ENCODE measurements at places on chromosomes 2 and 18.

DNA sequence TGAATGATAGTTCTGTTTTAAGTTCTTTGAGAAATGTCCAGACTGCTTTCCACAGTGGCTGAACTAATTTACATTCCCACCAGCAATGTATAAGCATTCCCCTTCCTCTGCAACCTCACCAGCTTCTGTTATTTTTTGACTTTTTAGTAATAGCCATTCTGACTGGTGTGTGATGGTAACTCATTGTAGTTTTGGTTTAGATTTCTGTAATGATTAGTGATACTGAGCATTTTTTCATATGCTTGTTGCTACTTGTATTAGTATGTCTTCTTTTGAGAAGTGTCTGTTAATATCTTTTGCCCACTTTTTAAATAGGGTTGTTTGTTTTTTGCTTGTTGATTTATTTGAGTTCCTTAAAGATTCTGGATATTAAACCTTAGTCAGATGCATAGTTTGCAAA is 223.7 kb downstream of the SLC4A10 start:
- DNase-seq, result no peak

DNA sequence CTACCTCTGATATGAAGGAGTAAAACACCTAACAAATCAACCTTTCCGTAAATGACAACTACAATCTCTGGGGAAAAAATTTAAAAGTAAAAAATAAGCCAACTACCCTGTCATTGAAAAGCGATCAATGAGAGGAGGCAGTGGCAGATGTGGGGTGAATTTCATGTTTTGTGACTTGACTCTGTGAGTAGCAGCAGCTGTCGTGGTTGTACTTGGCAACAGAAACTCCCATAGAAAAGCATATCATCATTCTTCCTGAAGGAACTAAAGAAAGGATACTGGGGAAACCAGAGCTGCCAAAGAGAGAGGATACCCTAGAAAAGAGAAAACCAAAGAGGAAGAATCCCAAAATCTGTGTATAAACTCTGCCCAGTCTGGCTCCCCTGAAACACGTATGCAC is 236.4 kb downstream of the TNS1 start:
- DNase-seq, result no peak

DNA sequence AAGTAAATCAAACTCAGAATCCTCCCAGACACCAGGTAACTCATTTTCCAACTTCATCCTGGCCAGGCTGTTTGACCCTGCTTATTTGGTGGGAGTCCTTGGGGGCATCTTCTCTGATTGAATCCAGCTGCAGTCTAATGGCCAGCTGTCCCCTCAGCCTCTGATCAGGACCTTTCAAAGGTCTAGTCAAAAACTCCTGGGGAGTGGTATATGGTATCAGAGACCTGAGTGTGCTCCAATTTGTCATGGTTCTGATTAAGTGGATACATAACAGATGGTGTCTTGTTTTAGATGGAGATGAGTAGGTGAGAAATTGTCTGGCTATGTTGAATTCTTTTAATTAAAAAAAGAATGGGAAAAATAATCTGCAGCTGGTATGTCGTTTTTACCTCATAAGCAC is 842.6 kb upstream of the ACVR2A start:
- DNase-seq, result no peak

DNA sequence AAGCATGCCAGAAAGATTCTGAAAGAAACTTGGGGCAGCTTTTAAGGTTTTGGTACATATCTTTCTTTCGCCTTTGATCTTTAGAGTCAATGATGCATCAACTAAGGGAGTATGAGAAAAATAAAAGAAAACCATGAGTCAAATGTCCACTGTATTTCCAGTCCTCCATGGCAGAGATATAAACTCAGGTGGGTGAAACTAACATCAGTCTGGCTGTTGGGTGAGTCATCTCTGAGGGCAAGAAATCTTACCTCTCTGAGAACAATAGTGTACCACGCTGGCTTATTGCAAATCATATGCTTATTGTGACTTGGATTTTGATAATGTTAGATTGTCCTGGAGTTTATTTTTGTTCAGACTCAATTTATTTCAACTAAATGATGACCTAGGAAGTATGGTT is 521.0 kb downstream of the PLCL1 start:
- peak; percentile 14 for DNase-seq

GRCh38 chr18:23816740-23817139 is 127.5 kb downstream of the LAMA3 start:
- DNase-seq, result no peak

DNA sequence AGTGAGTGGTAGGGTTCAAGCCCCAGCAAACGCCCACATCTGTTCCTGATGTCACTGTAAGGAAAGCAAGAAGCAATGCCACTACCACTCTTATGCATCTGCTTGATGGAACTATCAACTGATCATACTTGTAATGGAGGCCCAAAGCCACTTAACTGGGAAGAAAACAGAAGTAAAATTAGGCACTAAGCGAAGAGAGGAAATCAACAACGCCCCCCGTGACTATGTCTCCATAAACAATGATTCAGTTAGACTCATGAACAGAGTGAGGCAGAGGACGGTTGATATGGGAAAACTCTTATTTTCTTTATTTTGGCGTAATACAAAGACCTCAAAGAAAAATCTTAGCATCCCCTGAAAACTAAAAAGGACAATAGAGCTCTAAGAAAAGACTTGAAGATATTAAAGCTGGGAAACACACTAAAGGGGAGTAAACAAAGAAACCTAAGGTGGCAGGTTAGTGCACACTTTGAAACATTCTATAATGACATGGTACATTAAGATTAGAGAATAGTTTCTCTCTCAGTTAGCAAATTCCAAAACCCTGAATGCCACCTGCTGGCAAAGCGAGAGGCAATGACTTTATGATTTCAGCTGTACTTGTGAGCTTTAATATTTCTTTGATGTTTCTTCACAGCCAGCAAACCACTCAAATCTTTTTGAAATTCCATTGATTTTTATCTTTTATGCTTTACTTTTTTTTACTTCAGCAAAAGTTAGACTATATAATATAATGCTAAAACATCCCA is 86.5 kb downstream of the LRP2 start:
- no peak for DNase-seq

DNA sequence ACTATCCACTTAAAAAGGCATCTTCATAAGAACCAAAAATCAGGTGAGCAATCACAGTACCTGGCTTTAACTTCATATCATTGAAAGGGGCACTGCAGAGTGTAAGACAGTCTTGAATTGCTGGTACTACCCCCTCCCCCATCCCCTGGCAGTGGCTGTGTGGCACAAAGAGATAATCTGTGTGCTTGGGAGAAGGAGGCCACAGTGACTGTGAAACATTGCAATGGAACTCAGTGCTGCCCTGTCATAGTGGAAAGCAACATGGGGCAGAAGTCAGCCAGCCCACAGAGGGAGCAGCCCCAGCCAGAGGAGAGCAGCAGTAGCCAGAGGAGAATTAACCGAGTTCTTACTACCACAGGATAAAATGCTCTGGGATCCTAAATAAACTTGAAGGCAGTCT is 45.3 kb upstream of the UGP2 start:
- DNase-seq, result no peak

- no peak for DNase-seq
Measured at GRCh38 chr2:64359171-64359891, 94.6 kb upstream of the LGALSL start.

- no peak for DNase-seq
Measured at GRCh38 chr2:201201371-201201770, 18.4 kb downstream of the CASP10 start.

- no peak for DNase-seq
Measured at GRCh38 chr2:46335391-46336282, 38.4 kb downstream of the EPAS1 start.

DNA sequence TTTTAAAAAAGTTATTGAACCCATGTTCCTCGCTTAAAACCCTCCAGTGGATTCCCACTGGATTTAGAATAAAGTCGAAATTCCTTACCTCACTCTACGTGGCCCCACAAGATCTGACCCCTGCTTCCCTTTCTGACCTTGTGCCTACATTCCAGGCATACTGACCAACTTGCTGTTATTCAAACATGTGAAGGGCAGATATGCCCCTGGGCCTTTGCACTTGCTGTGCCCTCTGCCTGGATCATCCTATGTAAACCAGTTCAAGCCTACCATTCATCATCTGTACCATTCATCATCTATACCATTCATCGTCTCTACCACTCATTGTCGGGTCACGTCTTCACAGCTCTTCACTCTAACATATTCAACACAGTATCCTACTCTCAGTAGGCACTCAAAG is 41.3 kb upstream of the LPIN2 start:
- no peak for DNase-seq

- DNase-seq, result peak; percentile 59
Measured at GRCh38 chr2:223549215-223549614, 52.9 kb downstream of the SCG2 start.

GRCh38 chr2:140491876-140492275 is 1638.9 kb downstream of the LRP1B start:
- DNase-seq, result no peak

DNA sequence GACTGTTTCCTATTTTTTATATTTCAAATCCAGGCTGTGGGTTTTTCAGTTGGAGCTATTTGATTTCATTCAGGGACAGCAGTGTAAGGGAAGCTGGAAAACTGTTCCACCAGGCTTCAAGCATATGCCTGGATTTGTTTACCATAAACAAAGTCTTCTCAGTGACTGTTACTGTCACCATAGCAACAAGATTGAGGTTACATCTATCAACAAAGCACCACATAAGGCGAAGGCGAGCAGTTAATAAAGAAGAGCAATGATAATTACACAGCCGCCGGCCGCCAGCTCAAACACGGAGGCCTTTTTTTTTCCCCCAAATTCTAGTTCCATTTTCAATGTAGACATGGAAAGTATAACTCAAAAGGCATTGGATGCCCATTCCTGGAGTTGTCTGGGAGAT is 553.7 kb upstream of the SYT4 start:
- DNase-seq, result no peak

DNA sequence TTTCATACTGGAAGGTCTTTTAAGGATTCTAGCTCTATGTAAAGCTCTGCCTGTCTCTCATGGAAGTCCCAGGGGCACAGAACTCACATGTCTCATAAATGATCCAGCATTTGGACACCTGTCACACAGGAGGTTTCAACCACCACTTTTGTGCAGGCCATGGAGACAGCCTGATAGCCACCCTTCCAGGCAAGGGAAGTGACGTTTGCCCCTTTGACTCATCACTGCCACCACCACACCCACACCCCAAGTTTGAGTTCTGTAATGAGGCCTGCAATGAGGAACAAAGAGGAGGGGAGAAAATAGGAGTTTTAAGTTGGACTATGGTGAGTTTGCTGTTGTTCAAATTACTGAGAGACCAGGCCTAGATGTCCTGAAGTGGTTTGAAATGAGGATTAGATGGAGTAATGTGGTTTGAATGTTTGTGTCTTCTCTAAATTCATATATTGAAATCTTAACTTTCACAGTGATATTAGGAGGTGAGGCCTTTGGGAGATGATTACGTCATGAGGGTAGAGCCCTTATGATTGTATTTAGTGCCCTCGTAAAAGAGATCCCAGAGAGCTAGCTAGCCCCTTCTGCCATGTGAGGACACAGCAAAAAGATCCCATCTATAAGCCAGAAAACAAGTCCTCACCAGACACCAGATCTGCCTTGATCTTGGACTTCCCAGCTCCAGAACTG is 175.3 kb upstream of the EPHA4 start:
- DNase-seq, result no peak

DNA sequence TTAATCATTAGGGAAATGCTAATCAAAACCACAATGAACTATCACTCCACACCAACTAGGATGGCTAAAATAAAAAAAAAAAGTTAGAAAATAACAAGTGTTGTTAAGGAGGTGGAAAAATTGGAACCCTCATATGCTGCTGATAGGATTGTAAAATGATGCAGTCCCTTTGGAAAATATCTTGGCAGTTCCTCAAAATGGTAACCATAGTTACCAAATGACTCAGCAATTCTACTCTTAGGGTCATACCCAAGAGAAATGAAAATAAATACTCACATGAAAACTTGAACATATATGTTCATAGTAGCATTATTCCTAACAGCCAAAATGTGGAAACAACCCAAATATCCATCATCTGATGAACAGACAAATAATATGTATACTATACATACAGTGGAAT is 15.7 kb upstream of the ACVR2A start:
- DNase-seq, result no peak

DNA sequence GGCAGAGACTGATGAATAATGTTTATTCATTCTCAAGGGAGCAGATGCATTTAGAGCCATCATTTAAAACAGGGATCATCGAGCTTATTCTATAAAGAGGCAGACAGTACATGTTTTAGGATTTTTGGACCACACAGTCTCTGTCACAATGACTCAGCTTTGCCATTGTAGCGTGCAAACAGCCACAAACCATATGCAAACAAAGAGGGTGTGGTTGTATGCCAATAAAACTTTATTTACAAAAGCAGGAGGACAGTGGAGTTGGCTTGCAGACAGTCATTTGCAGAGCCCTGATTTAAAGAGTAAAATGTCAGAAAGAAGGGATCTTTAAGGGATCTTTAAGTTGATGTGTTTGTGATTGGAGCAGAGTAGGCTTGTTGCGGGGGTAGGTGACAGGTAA is 51.5 kb downstream of the SMIM21 start:
- peak; percentile 5 for DNase-seq

DNA sequence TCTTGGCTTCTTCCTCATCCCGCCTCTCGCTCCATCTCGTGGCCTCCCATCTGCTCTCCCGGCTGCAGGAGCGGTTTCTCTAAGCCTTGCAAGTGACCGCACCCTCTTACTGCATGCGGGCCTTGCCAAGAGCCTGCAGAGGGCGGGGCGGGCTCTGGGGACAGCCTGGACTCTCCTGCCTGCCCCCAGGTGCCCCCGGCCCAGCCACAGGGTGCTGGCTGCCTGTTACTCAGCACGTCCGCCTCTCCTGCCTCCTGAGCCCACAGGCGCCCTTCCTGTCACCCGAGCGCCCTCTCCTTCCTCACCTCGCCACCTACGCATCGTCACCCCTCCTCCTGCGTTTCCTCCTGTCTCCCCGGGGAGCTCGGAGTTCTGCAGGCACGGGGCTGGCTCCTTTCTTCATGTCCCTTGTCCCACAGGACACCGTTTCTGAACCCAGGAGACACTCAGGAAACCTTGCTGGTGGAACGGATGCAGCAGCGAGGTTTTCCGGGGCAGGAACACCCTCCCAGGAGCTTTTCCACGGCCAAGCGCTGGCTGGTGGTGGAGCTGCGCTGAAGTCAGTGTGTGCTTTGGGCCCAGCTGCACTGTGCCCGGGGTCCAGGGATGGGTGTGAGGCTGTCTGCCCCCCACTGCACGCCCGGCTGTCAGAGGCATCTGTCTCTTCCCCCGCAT is 28.5 kb downstream of the HPCAL1 start:
- DNase-seq, result no peak

GRCh38 chr2:222311978-222312738 is 13.4 kb upstream of the PAX3 start:
- no peak for DNase-seq

- DNase-seq, result peak; percentile 78
Measured at GRCh38 chr2:186572705-186573104, 17.2 kb upstream of the ITGAV start.

GRCh38 chr2:88626171-88627054 is 851 bp downstream of the EIF2AK3 start:
- DNase-seq, result no peak

DNA sequence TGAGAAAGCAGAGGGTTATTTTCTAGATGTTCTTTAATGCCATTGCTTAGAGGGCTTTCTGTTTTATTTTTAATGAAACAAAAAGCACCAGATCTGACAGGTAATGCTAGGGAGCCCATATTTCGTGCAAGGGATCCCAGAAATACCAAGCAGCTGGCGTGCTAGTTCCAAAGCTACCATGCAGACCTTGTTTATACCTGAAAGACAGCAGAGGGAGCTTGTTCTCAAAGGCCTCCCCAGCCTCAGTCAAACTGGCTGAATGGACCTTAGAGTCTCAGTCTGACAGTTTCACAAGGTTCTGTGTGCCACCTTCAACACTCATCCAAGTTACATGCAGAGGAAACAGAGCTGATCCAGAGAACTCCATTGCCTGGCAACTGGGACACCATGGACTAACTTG is 48.6 kb downstream of the GALNT14 start:
- DNase-seq, result no peak

Measured in epithelial cell of prostate (primary cell).